Mesendoderm (in vitro differentiated cells): ENCODE measurements at places on chromosomes 13 and 19.

DNA sequence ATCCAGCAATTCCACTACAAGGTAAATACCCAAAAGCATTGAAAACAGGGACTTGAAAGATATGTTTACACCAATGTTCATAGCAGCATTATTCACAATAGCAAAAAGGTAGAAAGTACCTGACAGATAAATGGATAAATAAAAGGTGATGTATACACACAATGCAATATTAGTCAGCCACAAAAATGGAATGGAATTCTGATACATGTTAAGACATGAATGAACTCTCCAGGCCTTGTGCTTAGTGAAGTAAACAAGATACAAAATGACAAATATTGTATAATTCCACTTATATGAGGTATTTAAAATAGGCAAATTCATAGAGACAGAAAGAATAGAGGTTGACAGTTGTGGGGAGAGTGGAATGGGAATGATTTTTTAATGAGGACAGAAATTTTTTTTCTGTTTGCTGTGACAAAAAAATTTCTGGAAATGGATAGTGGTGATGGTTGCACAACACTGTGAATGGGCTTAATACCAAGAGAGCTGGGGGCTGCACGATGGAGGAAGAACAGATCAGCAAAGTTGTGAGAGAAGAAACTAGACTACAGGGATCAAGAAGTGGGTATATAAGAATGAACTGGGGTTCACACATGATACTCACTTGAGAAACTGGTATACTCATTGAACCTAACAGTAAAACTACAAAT lies 137.2 kb downstream of the MZT1 start:
- DNase-seq, result no peak

GRCh38 chr19:405121-405965 lies 3.6 kb downstream of the C2CD4C start:
- no peak for DNase-seq

DNA sequence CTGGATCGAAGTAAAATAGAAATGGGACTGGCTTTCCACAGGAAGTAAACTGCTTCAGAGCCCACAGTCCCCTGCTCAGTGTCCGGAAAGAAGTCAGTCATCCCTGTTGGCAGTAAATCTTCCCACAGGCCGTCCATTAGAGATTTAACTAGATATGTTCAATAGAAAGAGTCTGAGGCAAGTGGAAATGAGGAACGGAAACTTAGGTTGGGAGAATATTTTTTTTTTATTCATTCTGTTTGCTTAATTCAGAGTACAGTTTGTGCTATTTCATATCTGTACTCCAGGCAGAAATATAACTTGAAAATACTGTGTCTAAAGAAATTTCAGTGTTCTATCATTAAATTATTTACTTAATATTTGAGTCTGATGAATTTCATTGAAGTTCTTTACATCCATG lies 22.7 kb downstream of the SLC25A15 start:
- no peak for DNase-seq

DNA sequence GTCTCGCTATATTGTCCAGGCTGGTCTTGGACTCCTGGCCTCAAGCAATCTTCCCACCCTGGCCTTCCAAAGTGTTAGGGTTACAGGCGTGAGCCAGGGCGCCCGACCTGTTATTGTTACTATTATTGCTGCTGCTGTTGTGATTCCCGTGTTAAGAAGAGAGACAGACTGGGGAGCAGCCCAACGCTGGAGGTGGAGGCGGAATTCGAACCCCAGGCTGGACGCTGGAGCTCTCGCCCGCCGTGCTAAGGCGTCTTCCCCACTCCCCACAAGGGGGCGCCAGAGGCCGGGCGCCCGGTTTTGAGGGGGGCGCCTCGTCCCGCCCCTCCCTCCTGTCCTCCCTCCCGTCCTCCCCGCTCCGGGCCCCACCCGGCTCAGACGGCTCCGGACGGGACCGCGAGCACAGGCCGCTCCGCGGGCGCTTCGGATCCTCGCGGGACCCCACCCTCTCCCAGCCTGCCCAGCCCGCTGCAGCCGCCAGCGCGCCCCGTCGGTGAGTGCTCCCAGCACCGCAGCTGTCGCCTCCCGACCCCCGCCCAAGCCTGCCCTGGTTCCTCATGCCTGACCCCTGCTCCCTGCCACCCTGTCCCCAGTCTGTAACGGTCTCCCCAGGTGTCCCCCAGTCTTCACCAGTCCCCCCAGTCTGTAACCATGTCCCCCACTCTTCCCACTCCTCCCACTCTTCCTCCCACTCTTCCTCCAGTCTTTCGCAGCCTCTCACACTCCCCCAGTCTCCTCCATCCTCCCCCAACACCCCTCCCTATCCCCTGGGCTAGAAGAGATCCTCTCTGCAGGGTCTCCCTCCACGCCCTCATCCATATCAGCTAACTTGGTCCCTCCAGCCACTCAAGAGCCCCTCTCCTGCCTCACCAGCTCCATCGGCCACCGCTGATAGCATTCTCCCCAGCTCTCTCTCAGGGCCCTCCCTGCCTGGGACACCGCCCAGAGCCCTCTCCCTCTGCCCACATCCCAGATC lies at the start of gene EHD2:
TSS of gene EHD2 (plus strand) at position 377 of the 976 bp plus-strand sequence. CDS start 3,191 bp downstream, outside the sequence.
- peak; percentile 55 for DNase-seq

DNA sequence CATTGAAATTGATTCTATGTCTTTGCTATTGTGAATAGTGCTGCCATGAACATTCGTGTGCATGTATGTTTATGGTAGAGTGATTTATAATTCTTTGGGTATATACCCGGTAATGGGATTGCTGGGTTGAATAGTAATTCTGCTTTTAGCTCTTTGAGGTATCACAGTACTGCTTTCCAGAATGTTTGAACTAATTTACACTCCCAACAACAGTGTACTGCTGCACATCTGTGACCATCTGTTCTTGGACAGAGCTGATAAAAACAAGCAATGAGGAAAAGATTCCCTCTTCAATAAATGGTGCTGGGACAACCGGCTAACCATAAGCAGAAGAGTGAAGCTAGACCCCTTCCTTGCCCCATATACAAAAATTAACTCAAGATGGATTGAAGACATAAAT lies 231.0 kb downstream of the MYO16 start:
- no peak for DNase-seq

DNA sequence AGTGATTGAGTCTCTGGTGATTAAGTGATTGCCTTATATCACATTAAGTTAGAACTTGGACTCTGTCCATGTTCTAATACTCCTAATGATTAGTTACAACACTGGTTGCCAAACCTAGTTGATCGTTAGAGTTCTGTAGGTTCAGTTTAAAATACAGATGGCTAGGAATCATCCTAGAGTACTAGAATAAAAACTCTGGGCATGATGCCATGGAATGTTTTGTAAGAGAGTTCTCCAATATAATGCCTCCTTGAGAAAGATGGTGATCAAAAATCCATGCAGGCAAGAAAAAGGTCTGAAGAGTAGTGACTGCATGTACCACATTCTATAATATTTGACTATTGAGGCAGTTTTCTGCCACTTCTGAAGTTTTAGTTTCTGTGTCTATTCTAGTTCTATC lies 176.3 kb downstream of the GPC5 start:
- no peak for DNase-seq

- DNase-seq, result no peak
Observed at GRCh38 chr19:2191456-2192310, 27.9 kb downstream of the DOT1L start.

DNA sequence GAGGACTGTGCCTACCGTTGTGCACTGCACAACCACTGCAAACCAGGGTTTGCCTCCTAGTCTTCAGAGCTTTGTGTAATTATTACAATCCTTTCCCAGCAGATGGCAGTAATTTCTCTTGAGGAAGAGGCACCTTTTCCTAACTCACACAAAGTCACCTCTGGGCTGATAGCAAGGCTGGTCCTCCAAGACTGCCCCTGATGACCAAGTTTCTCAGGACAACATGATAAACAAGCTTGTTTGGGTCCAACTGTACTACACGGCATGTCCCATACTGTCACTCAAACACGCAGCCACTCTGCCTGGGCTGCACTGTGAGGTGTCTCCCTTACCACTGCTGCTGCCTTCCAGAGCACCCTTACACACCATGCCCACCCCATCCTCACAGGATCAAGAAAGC lies 39.3 kb downstream of the RFXAP start:
- DNase-seq, result peak; percentile 84

- no peak for DNase-seq
Observed at GRCh38 chr13:20124303-20124702, 36.5 kb downstream of the GJA3 start.

- no peak for DNase-seq
Observed at GRCh38 chr19:55546822-55547614, 1.7 kb upstream of the SBK3 start.

DNA sequence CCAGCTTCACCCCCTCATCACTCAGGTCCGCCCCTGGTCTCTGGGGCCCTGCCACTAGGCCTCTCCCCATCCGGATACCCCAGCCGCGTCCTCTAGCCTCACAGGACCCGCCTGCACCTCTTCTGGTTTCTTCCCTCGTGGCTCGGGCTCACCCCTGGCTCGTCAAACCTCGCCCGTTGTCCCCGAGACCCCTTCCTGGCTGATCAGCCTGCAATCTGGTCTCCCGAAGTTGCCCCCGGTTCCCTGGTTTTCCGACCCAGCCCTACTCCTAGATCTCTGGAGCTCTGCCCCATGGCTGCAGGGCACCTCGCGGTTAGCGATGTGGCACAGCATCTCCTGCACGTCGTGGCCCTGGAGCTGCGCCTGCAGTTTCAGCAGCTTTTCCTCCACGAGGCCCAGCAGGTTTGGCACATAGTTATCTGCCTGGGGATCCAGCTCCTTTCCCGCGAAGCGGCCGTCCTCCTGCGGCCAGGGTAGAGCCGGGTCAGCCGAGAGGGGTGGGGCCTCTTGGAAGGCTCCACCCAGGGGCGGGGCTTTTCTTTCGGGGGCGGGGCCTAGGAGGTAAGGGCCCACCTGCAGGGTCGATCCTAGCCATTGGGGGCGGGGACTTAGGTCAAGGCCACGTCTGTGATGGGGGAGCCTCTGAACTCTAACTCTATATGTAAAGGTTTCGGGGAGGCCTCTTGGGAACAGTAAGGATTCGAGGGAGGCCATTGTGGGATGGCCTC lies 2.4 kb upstream of the RGL3 start:
- DNase-seq, result peak; percentile 83

DNA sequence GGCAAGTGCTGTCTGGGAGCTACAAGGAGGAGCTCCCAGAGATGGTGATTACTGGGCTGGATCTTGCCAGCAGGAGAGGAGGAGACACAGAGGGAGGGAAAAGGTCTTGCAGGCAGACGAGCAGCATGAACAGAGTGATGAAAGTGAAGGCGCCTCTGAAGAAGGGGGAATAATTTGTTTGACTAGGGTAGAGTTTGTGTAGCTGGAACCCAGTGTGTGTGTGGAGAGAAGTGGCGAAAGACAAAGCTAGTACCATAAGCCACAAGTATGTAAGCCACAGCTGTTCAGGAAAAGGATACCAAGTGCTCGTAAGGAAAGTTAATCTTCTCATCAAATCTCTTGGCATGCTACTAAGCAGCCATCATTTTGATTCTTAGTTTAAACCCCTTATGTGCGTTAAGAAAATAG lies 5.4 kb downstream of the FLT1 start:
- peak; percentile 35 for DNase-seq
